ENCODE measurements at places on chromosomes 7 and 10. TPM values are rescaled to one million over a fixed set of nuclear protein-coding genes. Genes with fewer than 3 reads are reported as not detected.
A peak's percentile ranks its signal among the peaks of the same experiment; 100 is the strongest.

ZNF32 gene
- total RNA-seq: 33.6 TPM

- no peak overlapping the region for H3K27ac ChIP-seq
- DNase-seq: no peak
- H3K27me3 ChIP-seq: no peaks in the 10 kb centered on the region
- H3K36me3 ChIP-seq: peaks cover 9% of the 10 kb centered on the region
- H3K4me3 ChIP-seq: no peak overlapping the region
These were observed 60.8 kb downstream of the DLG5 start for GRCh38 chr10:77865580-77866324.

SRRM3 gene
- 2.1 TPM for total RNA-seq

DNA sequence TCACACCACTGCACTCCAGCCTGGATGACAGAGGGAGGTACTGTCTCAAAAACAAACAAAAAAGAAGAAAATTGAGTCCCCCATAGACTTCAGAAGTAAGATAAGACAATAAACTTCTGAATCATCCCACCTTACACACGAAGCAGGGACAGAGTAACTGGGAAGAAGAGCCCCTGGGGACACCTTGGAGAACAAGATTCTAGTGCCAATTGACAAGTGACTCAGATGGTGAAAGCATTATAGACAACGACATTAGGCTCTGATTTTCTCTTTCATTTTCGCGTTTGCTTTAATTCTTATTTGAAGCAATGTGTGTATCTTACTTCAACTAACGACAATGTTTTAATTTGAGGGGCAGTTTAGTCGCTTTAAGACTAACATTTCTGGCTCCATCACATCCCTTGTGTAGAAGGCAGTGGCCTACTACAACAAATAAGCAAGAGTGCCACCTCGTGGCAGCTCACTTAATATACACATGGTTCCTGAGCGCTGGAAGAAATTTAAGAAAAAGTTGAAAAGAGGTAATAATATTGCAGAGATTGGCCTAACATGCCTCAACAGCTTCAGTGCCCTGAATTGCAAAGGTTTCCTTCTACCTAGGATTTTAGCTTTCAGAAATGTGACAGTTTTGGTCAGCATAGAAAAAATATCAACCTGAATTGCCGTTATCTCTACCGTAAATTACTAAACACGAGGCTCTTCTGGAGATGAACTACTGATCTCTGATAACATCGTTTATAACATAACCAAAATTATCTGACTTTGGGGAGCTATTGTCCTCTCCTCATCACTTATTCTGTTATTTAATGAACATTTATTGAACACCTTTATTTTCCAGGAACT is 36.7 kb downstream of the ASNS start:
- H3K27me3 ChIP-seq: no peaks in the 10 kb centered on the region
- no peaks in the 10 kb centered on the region for H3K4me1 ChIP-seq
- H3K36me3 ChIP-seq: no peaks in the 10 kb centered on the region
- H3K27ac ChIP-seq: no peak overlapping the region
- peak; percentile 63 for DNase-seq
- no peak overlapping the region for H3K4me3 ChIP-seq

ABCA13 gene
- 0.90 TPM for total RNA-seq

IL6 gene
- 6.3 TPM for total RNA-seq
